ENCODE measurements at places on chromosomes 5 and 9. TPM values are rescaled to one million over a fixed set of nuclear protein-coding genes. Genes with fewer than 3 reads are reported as not detected.

GRCh38 chr5:130965360-130965759 lies 199.7 kb downstream of the HINT1 start:
- DNase-seq: no peak

GRCh38 chr9:134544388-134545214 lies 97.0 kb upstream of the COL5A1 start:
- DNase-seq: no peak

DNA sequence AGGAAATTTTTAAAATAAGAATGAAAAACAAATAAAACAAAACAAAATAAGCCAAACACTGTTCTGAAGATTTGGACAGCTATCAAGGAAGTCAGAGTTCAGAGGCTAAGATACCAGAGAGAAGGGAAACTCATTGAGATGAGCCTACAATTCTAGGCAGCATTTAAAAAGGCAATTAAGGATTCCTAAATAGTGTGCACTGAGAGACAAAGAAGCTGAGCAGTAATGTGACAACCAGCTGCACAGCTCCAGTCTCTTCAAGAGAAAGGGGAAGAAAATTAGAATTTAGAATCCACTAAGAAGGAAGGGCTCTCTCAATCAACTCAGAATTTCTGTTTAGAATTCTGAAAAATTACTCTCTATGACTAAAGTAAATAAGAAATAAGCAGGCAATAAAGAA lies 246.7 kb upstream of the COX7C start:
- no peak for DNase-seq

DNA sequence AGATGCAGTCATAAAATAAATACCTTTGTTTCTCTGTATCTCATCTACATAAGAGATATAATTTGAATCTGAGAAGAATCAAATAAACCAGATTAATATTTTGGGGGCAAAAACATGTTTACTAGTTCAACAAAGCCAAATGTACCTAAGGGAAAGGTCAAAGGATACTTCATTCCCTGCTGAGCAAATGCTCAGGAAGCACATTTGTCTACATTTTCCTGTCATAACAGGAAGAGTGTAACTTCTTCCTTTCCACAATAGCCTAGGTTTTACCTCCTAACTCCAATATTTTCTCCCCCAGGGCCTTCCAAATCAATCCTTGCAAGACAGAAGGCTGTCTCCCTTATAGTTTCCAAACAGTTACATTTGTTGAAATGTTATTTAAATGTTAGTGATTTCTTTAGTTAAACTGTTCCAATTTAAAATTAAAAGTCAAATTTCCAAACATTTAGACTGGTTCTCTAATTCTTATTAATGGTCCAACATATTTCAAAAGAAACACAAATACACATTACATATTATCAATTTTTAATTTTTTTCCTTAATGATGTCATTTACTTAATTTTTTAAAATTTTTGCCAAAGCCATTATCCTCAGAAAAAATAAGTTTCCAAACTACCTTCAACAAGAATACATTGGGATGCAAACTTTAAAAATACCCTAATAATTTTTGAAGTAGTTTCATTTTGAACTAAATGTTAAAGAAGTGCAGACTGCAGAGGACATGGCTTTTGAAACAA lies 67.8 kb downstream of the MEF2C start:
- DNase-seq: no peak

- no peak for DNase-seq
These were observed 351.9 kb downstream of the ENC1 start for GRCh38 chr5:74288448-74289108.

Gene CLPTM1L
- total RNA-seq: 56.8 TPM
